ENCODE measurements at places on chromosomes 12 and 14.

- DNase-seq, result no peak
Measured at GRCh38 chr14:79730196-79730595, 481.1 kb downstream of the DIO2 start.

DNA sequence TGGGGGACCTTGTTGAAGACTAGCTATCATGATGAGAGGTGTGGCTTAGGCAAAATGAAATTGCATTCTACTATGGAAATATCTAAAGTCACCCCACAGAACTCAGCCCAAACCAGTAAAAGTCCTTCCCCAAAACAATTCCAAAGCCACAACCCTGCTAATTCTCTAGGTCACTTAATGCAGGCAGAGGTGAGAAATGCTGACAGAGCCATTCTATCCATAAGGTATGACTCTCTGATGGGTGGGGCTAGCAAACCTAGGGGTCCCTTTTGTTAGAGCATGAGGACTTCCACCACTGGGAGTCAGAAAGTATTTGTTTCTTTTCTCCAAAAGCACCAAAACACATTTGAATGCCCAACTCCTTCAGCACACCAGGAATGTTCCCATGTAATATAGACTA, 12.7 kb upstream of the BMP4 start:
- DNase-seq, result no peak

DNA sequence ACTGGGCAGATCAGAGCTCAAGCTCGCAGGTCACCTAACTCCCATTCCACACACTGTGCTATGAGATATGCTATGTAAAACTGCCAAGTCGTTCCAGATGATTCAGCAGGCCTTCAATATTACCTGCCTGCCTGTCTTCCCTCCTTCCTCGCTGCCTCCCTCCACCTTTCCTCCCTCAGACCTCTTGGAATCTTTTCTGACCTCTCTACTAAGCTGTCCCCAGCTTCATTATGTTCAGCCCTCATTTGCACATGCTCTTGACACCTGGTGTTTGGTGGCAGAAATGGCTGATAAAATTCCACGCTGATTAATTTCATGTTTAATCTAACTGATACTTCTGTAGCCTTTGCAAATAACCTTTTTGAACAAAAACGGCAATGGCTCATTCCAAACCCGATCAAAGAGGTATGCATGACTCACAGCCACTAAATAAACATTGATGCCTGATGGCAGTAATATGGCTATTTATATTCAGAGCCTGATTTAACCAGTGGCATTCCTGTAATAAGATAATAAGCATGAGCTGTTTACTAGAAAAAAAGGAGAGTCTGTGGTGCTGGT, 130.8 kb upstream of the EGLN3 start:
- DNase-seq, result no peak

- DNase-seq, result no peak
Measured at GRCh38 chr12:102905229-102905628, 11.8 kb downstream of the PAH start.
